ENCODE measurements at places on chromosomes 3 and 15.

DNA sequence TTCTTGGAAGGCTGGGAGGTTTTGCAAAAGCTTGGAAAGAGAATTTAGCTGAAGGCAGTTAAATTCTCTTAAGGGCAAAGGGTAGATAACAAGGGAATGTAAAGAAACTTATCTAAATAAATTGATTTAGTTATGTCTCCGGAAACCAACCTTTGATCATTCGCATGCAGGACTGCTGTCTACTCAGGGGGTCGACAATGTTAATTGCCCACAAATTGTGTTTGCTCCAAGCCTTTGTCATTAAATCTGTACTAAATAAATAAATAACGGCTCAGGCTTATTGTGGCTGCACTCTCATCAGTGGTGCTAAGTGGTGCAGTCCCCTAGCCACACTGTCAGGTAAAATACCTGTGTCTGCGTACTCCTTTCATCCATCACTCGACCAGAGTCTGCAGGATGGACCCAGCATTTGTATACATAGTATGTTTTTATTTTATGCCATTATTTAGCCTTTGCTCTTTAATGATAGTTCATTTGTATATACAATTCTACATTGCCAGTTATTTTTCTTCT lies 497.4 kb upstream of the RASGRP1 start:
- no peak for DNase-seq

DNA sequence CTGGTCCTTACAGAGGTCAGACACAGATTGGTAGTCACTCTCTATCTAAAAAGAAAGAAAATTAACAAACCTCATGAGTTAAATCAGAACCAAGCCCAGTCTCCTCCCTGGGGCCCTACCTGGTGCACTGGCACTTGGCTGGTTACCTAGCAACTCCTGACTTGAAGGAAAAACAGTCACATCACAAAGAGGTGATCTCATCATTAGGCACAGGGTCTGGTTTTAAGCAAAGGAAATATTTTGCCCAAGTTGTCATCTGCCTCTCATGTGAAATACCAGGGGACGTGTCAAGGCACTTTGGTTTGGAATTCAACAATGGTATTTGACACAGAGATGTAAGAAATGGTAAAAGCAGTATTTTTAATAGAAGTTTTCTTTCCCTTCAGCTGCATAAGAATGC lies 47.7 kb upstream of the FMN1 start:
- peak; percentile 52 for DNase-seq

- no peak for DNase-seq
Measured at GRCh38 chr3:114872588-114872987, 274.5 kb downstream of the ZBTB20 start.

DNA sequence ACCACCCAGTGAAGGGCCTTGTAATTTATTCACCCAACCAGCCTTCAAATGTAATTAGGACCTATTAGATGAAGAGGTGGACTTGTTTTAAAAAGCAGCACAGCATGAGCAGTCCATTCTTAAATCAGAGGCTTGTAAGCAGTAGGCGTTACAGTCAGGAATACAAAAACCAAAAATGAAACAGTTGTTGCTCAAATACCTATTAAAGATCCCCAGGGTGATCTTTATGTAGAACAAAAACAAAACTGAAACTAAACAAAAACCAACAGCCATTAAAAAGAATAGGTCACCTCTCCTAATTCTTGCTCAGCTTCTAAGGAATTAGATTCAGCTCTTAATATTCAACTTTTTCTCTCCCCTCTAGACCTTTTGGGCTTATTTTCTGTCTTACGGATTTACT lies 104.9 kb upstream of the ST8SIA2 start:
- DNase-seq = no peak

Data from HS-27A (cell line).